ENCODE measurements at places on chromosomes 7 and 10. TPM values are rescaled to one million over a fixed set of nuclear protein-coding genes. Genes with fewer than 3 reads are reported as not detected.

GRCh38 chr10:74925708-74926107 lies 99.3 kb downstream of the KAT6B start:
- H3K4me3 ChIP-seq = no peak overlapping the region
- H3K27ac ChIP-seq = no peak overlapping the region
- no peak for DNase-seq
- no peaks in the 10 kb centered on the region for H3K36me3 ChIP-seq

DNA sequence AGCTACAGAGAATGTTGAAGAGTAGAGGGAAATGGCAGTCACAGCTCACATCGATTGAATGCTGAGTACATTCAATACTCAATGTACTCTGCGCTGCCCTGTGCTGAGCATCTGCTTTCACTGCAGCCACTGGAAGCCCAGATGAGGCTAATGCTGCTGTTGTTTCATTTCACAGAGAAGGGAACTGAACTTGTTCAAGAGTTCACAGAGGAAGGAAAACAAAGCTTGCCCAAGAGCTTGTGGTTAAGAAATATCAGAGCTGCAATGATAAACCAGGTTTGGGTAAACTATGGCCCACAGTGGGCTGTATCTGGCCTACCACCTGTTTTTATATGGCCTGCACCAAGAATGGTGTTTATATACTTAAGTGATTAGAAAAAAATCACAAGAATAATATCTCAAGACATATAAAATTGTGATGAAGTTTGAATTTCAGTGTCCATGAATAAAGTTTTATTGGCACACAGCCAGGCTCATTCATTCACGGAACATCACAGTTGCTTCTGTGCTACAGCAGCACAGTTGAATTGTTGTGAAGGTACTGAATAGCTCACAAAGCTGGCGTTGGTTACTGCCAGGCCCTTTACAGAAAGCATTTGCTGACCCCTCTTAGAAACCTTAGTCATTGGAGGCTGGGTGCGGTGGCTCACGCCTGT lies 64.1 kb downstream of the CFAP58 start:
- H3K4me1 ChIP-seq = peaks cover 8% of the 10 kb centered on the region
- no peak overlapping the region for H3K4me3 ChIP-seq
- no peaks in the 10 kb centered on the region for H3K36me3 ChIP-seq

- H3K27me3 ChIP-seq = no peaks in the 10 kb centered on the region
- H3K4me1 ChIP-seq = no peaks in the 10 kb centered on the region
- no peak overlapping the region for H3K27ac ChIP-seq
- no peaks in the 10 kb centered on the region for H3K36me3 ChIP-seq
- H3K4me3 ChIP-seq = no peak overlapping the region
Observed at GRCh38 chr7:10644849-10645248, 328.8 kb upstream of the PHF14 start.

- DNase-seq = peak; percentile 52
- peak overlapping the region; percentile 87 for H3K4me3 ChIP-seq
- 0 out of 2 replicates have a peak, but pooled peaks cover 5% of the 10 kb centered on the region for H3K4me1 ChIP-seq
- no peak overlapping the region for H3K27ac ChIP-seq
Observed at GRCh38 chr10:79347894-79348639, 798 bp downstream of the PPIF start.

- H3K36me3 ChIP-seq = peaks cover 27% of the 10 kb centered on the region
- H3K4me1 ChIP-seq = 0 out of 2 replicates have a peak, but pooled peaks cover 3% of the 10 kb centered on the region
- no peaks in the 10 kb centered on the region for H3K27me3 ChIP-seq
- no peak overlapping the region for H3K4me3 ChIP-seq
- no peak for DNase-seq
- H3K27ac ChIP-seq = no peak overlapping the region
Observed at GRCh38 chr10:118562851-118563250, 32.6 kb downstream of the PRLHR start.

GRCh38 chr10:46516660-46517416 lies 39.6 kb downstream of the GPRIN2 start:
- no peaks in the 10 kb centered on the region for H3K36me3 ChIP-seq
- H3K4me3 ChIP-seq = no peak overlapping the region
- no peaks in the 10 kb centered on the region for H3K27me3 ChIP-seq

Gene FAM221A
- total RNA-seq = 13.4 TPM

All from H9 (cell line).